NCI-H146 (cell line): ENCODE measurements at places on chromosomes 4 and X.

DNA sequence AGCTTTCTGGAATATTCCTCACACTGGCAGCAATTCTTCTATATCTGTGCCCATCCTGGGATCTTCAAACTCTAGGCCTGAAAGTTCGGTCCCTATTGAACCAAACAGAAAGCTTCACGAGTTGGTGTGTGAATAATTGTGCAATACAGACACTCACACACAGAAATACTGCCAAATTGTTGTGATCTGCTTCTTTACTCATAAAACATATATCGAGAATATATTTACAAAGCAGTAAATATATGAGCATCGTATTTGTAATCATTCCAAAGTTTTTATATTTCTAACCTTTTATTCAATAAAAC lies 56.6 kb upstream of the BEX4 start:
- DNase-seq, result no peak

GRCh38 chr4:165175879-165176278 lies 31.5 kb upstream of the KLHL2 start:
- DNase-seq, result no peak

- DNase-seq, result no peak
These were observed 95.0 kb upstream of the GABRA2 start for GRCh38 chr4:46484881-46485280.

GRCh38 chr4:114907568-114907967 lies 205.9 kb downstream of the NDST4 start:
- DNase-seq, result no peak

DNA sequence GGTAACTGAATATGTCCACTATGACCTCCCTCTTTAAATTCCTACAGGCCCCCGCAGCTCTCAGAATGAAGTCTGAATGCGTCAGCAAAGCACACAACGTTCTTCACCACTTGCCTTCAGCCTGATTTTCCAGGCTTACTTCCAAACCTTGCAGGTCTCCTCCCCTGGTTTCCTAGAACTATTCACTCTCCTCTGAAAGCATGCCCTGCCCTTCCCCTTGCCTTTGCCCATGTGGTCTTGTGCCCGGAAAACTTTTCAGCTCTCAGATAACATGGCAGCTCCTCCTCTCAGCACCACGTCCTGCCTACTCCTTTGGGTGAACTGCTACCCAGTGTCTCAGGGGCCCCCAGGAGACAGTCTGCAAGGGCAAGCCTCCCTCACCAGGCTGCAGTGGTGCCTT lies 268.5 kb upstream of the LDB2 start:
- no peak for DNase-seq

DNA sequence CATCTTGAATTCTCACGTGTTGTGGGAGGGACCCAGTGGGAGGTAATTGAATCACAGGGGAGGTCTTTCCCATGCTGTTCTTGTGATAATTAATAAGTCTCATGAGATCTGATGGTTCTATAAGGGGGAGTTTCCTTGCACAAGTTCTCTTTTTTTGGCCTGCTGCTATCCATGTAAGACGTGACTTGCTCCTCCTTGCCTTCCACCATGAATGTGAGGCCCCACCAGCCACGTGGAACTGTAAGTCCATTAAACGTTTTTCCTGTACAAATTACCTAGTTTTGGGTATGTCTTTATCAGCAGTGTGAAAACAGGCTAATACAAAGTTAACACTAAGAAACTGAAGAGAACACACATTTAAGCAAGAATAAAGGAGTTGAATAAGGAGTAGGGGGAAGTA lies 16.0 kb downstream of the TBCK start:
- DNase-seq, result no peak

- DNase-seq, result no peak
These were observed 439.1 kb downstream of the INPP4B start for GRCh38 chr4:142406917-142407501.

GRCh38 chr4:183840311-183840710 lies 64.8 kb upstream of the STOX2 start:
- peak; percentile 45 for DNase-seq

DNA sequence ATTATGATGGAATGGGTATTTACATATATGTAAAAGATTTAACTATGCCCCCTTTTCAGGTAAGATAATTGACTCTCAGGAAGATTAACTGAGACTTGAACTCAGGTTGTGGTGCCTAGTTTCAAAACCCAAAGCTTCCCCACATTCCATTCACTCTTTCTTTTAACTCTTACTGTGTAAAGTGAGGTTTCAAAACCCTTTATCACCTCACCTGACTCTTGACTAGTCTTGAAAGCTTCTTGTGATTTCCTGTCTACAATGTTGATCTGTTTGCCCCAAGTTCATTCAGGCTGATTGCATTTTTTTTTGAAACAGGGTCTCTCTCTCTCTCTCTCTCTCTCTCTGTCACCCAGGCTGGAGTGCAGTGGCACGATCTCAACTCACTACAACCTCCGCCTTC lies 40.5 kb upstream of the RAPGEF2 start:
- no peak for DNase-seq

- peak; percentile 78 for DNase-seq
These were observed at the start of gene ANKRD37 for GRCh38 chr4:185396724-185397385. Gene ANKRD37 (plus strand): TSS chr4:185396841. CDS start chr4:185396924, 83 bp downstream.

DNA sequence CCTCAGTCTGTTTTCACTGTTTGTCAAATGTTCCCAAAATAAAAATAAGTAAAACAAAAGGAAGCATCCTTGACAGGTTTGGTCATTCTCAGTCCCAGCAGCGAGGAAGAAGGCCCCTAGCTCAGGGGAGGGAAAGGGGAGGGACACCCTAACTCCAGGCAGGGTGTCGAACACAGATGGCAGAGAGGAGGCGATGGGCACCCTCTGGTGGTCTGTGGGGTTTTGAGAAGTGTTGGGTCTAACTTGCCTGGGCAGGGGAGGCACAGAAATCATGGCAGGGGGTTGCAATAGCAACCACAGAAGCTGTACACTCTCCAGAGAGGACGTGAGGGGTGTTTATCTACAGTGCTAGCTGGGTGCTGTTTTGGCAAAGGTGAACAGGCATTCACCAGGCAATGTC lies 229.8 kb upstream of the SFRP2 start:
- no peak for DNase-seq

DNA sequence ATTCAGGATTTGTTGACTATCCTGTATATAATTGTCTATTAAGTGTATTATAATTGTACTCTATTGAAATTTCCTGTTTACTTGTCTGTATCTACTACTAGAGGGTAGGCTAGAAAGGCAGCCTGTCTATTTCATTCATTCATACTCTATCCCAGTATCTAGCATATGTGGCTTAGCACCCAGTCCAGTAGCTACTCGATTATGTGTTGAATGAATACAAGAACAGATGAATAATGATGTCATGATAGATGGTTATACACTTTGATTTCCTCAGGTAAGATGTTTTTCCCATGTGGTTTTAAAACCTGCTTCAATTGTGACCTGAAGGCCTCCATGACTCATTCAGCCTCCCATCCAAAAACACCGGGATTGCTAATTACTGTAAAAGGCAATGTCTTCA lies 68.0 kb downstream of the IL21 start:
- DNase-seq, result no peak

GRCh38 chrX:65874765-65875164 lies 165.1 kb downstream of the VSIG4 start:
- no peak for DNase-seq

- DNase-seq, result no peak
These were observed 27.9 kb upstream of the KIAA1210 start for GRCh38 chrX:119155416-119156035.

DNA sequence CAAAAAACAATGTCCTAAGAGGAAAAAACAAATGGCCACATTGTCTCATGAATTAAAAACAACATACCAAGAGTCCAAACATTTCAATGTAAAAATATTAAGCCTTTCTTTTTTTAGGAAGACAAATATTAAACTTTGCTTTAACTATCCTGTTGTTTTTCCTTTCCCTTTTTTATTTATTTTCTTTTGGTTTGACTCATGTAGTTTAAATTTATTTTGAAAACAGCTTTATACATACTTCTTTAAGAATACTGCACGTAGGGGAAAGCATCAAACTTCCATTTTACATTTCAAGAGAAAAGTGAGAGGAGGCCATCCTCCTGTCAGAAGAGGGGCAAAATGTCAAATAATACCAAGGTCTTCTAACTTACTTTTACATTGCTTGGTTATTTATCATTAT lies 8.7 kb downstream of the GAB1 start:
- no peak for DNase-seq

GRCh38 chr4:9875516-9875915 lies 94.1 kb downstream of the DRD5 start:
- DNase-seq, result no peak

- DNase-seq, result no peak
These were observed 206.8 kb downstream of the PDGFC start for GRCh38 chr4:156764846-156765245.

DNA sequence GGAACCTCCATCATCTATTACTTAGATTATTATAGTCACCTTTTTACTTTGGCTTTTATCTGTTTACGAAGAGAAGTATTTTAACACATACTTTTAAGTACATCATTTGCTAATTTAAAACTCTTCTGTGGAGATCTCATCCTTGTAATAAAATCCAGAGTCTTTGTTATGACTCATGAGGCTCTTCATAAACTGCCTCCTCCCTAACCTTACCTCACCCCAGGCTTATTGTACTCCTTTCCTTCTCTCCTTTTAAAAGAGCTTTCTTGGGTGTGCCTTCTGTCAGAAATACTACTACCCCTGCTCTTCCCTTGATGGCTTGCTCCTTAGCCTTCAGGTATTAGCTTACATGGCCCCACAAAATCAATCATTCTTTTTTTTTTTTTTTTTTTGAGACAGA lies 6.6 kb downstream of the ARL9 start:
- no peak for DNase-seq

GRCh38 chrX:69318651-69319340 lies 153.5 kb upstream of the PJA1 start:
- no peak for DNase-seq
